Omental fat pad (tissue), 4 donors: ENCODE measurements at places on chromosomes 5 and 9. TPM values are rescaled to one million over a fixed set of nuclear protein-coding genes. Genes with fewer than 3 reads are reported as not detected.

GRCh38 chr5:112388074-112388473 lies 31.0 kb downstream of the EPB41L4A start:
- no peak for DNase-seq

- no peak for DNase-seq
Measured at GRCh38 chr5:10607023-10607665, 43.3 kb downstream of the ANKRD33B start.

DNA sequence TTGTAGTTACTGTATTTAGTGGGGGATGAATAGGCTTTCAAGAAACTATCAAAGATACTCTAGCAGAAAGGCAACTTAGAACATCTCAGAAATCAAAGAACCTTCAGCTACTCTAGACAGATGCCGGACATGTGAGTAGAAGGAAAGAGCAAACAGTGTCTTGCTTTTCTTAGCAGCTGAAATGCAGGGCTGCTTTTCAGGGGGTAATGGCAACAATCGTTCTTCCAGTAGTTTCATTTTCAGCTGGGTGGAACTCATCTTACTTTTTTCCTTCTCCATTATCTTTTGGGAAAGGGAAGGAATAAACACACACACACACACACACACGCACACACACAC lies 281.6 kb downstream of the CRB2 start:
- no peak for DNase-seq

DNA sequence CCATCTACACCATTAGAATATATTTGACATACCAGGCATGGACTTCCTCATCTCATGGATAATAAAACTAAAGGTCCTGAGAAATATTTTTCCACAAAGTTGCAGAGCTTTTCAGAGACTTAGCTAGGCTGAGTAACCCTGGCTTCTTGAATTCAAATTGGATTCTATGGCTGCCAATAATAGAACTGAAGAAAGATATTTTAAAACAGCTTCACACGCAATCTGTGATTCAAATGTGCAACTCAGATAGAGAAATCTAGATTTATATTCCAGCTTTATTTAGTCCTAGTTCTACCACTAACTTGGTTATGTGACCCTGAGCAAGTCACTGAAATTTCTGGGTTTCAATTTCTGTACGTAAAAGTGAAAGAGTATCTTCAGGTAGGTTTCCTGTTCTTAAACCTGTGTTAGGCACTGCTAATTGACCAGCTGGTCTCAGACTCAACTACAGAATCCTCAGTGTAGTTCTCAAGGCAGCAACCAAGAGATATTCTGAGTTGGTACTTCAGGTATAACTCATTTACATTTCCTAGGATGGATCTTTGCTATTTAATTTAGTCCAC lies 235.3 kb downstream of the GABRB2 start:
- no peak for DNase-seq

- no peak for DNase-seq
Measured at GRCh38 chr5:15290953-15291352, 209.0 kb upstream of the FBXL7 start.

- no peak for DNase-seq
Measured at GRCh38 chr9:89012294-89013042, 21.2 kb downstream of the S1PR3 start.

- DNase-seq: no peak
Measured at GRCh38 chr5:174828804-174829510, 104.6 kb downstream of the MSX2 start.

DNA sequence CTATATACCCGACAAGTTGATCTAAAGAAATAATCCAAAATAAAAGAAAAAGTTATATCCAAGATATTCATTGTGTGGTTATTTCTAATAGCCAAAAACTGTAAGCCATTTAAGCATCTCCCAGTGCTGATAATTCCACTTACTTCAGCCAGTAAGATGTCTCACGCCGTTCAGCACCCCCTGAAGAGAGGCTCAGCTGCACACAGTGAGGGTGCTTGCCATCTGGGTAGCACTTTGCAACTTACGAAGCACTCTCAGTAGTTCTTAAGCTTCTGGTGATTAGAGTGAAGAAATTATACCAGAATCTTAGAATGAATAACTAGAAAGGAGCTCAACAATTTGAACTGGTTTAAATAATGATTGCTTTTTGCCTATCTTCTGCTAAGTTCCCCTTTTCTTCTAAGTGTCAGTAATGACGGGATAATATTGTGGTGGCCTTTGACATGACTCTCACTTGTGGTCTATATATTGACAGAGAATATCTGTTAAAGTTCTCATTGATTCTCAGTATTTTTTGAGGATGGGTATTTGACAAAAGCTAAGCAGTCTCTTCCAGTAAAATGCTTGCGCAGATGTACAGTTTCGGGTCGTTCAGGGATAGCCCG lies 26.2 kb upstream of the LTC4S start:
- no peak for DNase-seq

- DNase-seq: no peak
Measured at GRCh38 chr5:168659286-168659847, 80.2 kb upstream of the PANK3 start.

DNA sequence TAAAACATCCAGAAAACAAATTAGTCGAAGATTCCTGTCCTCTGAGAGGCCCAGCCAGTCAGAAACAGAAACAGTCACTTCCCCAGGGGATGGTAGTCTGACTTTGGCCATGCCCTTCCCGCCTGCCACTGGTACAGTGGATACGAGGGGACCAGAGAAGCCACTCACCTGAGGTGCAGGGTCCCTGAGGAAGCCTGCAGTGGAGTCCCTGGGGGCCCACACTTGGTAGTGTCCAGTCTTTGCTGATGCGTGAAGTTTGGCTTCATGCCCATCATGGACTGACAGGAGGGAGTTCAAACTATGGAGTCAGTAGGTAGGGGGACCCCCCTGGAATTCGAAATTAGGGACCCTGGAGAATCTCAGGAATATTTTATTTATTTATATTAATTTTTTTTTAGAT lies 147.5 kb downstream of the DAB2IP start:
- no peak for DNase-seq

- DNase-seq: no peak
Measured at GRCh38 chr5:109411627-109412026, 1.9 kb upstream of the PJA2 start.

DNA sequence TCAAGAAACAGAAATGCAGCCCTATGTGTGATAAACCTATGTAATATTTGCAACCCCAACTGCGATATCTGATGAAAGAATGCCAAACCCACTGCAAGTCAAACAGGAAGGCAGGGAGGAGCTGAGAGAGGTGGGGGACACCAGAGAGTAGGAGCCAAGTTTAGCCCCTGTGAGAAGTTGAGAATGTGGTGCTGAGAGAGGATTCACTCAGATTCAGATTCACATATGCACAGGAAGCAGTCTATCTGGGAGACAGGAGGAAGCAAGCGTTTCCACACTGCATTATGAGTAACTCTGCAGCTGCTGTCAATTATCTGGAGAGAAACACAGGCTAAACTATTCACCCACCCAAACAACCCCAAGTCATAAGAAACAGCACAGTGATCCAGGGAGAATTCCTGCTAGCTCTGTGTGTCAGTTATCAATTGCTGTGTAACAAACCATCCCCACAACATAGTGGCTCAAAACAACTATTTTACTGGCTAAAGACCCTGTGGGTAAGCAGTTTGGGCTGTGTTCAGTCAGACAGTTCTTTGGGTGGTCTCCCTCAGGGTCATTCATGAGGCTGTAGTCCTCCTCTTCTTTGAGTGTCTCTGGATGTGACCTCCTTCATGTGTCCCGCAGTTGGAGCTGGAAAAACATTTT lies 161.9 kb upstream of the RAI14 start:
- no peak for DNase-seq

DNA sequence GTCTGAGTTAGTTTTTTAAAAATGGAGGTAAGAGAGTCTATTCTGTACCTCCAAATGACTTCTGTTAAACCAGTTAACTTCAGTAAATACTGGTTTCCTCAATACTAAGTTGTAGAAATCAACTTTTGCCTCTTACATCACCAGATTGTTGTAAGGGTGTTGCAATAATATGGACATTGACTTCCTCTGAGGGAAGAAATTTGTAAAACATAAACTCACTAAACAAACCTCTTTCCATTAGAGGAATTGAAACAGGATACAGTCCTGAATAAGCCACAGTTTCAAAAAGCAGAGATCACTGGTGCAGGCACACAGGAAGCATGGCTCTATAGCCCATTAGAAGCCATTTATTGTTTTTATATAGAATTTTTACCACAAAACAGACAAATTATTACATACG lies 32.7 kb upstream of the SLCO6A1 start:
- DNase-seq: no peak

DNA sequence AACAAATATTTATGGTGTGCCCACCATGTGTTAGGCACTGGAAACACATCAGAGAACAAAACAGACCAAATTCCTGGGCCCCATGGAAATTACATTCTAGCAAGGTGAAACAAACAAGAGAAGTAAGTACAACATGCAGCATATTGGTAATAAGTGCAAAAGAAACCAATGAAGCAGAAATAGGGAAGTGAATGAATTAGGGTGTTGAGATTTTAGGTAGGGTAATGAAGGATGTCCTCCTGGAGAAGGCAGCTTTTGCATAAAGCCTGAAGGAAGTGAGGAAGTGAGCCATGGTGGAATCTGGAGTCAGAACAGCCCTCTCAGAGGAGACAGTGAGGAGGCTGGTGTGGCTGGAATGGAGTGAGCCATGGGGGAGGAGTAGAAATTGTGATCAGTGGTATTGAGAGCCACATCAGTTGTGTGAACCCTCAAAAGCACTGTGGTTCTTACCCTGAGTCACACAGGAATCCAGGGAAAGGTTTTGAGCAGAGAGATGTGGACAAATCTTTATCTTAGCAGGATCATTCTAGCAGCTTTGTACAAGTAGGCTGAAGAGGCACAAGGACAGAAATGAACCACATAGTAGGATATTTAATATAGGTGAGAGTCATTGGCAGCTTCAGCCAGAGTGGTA lies 52.7 kb upstream of the ARL15 start:
- DNase-seq: no peak

DNA sequence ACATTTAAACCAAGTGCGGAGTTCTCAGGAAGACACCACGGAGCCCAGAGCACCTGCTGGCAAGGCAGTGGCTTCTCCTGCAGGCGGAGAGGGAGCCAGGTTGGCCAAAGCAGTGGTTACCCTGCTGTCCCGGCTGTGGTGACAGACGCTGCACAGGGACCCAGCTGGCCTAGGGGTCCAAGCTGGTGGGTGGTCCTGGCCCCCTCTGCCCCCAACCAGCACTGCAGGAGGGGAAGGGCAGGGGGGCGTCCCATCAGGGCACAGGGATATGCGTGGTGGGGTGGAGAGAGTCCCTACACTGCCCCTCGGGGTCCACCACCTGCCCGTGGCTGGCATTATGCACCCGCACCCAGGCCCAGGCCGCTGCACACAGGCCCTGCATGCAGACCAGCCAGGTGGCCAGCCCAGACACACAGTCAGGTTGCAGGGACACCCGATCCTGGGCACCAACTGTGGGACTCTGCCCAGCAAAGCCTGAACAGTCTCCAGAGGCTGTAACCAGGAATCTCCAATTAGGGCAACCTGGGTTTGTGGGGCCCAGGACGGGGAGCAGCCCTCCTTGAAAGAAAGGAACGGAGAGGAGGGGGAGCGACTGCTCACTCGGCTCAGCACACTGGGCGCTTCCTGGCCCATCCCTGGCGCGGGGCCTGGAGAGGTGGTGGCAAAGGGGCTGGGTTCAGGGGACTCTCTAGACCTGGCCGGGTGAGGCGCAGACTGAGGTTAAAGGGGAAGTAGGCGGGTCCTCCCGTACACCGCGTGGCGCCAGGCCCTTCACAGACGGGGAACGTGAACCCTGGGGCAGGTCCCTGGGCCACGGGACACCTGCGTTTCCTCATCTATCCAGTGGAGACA lies 46.3 kb downstream of the NACC2 start:
- no peak for DNase-seq

DNA sequence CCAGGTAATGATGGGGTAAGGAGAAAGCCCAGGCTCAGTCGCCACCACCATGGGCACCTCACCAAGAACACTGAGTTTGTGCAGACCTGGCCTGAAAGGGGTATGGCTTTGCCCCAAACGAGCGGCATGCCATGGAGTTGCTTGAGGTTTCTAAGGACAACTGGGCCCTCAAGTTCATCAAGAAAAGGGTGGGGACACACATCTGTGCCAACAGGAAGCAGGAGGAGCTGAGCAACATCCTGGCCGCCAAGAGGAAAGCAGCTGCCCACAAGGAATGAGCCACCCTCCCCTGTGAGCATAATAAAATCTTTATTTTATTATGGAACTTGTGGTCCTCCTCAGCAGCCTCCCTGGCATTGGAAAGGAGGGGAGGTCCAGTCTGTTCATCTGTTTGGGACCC lies 23.8 kb downstream of the CD14 start:
- DNase-seq: no peak

DNA sequence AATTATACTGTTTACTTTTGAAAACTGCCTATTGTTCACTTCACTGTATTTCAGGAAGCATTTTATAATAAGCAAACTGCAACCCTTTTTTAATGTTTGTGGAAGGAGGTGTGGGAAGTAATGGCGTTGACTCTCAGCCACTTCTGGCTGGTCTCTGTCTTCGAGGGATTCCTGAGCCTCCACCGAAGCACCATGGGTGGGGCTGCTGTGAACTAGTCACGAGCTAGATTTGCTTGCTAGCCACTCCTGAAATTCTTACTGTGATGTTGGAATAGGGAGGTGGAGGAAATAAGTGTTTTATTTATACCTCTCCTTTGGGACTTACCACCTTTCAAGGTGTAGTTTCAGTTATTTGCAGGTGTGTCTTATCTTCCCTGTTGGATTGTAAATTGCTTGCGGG lies 26.8 kb downstream of the PIP5K1B start:
- no peak for DNase-seq

GRCh38 chr9:136623842-136624183 lies 38.9 kb upstream of the EGFL7 start:
- no peak for DNase-seq

GRCh38 chr5:133343196-133343595 lies 269.1 kb downstream of the FSTL4 start:
- no peak for DNase-seq

DNA sequence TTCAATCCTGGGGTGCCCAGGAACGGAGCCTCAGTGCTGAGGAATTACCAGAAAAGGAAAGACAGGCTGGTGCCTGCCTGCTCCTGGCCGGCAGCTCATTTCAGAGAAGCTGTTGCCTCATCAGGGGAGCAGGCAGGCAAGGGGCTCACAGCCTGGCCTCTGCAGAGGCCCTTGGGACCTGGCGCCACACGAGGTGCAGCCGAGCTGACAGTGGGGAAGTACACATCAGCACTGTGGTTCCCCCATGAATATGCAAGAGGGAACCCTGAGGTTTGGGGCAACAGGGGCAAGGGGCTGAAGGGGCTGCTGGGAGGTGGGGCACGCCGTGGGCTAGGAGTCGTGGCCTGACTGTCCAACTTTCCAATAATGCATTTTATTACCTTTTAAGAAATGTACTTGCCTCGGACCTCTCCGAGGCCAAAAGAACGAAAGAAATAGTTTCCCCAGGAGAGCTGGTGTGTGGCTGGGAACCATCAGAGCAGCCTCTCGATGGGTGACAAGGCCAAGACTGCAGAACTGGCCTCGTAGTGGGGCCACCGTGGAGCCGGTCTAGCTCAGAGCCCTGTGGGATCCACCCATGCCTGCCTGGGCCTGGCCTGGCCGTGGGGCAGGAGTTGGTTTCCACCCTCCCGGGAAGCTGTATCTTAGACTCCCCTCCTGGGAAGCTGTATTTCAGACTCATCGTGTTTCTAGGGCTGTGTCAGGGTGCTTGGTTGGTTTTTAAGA lies 198.6 kb downstream of the PAX5 start:
- no peak for DNase-seq

Gene HTR4
- not detected for total RNA-seq

Gene C5orf58
- not detected for total RNA-seq

Gene PTGER4
- total RNA-seq: 87.7 TPM

Gene MXD3
- 3.5 TPM for total RNA-seq

Gene EPB41L4B
- total RNA-seq: 6.3 TPM

Gene WWC1
- total RNA-seq: 12.2 TPM

Gene FOXD4
- total RNA-seq: 0.46 TPM

Gene KIAA0825
- 9.3 TPM for total RNA-seq

Gene TLN1
- 402 TPM for total RNA-seq

Gene IL3
- total RNA-seq: not detected

Gene MCIDAS
- not detected for total RNA-seq

Gene CCDC192
- not detected for total RNA-seq

Gene SPATA31A3
- not detected for total RNA-seq
